ENCODE measurements at places on chromosomes 13 and 19.

DNA sequence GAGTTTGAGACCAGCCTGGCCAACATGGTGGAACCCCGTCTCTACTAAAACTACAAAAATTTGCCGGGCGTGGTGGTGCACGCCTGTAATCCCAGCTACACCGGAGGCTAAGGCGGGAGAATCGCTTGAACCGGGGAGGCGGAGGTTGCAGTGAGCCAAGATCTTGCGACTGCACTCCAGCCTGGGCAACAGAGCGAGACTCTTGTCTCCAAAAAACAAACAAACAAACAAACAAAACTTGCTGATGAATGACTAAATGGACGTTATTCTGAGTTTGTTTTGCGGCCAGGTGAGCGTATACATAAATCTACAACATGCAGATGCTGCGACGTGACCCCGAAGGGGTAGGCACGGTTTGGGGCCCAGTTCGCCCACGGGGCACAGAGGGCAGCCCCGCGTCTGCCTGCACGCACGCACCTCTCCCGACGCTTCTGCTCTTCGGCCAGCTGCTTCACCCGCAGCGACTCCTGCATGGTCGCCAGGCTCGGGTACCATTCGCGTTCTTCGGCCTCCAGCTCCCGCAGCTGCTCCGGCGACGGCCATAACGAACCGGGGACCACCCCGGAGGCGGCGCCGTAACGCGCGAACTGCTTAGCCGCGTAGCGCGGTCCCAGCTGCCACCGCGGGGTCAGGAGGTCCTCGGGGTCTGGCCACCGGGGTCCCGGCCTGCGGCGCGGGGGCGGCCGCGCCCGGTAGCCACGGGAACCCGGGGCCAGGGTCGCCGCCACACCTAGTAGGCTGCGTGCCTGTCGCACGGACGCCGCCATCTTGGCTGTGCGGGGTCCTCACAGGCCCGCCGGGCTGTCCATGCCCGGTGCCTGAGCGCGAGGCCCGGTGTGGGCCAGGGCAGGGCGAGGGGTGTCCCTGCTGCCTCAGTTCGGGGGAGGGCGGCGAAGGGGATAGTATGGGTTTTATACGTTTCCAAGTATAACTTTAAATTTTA lies at the start of gene GADD45GIP1:
Gene GADD45GIP1 (minus strand): TSS at position 778 of the 943 bp plus-strand sequence. CDS start 11 bp downstream, at position 767.
- DNase-seq: peak; percentile 93

DNA sequence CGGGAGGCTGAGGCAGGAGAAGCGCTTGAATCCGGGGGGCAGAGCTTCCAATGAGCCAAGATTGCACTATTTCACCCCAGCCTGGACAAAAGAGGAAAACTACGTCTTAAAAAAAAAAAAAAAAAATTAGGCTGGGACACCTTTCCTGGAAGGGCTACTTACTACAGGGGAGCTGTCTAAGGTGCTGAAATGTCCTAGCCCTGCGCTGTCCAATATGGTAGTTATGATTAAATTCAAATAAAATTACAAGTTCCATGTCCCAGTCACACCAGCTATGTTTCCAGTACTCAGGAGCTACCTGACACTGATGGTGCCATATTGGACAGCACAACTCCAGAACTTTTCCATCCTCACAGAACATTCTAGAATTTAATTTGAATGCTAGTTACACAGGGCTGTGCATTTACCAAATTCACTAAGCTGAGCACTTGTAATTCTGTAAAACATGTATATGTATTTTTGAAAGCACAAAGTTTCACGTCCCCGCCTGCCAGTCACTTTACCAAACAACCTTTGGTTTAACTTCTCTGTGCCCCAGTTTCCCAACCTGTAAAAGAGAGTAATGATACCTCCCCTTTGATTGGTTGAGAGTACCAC lies 9.2 kb upstream of the ZSCAN22 start:
- no peak for DNase-seq

- no peak for DNase-seq
Observed at GRCh38 chr13:80572308-80572922, 231.5 kb upstream of the SPRY2 start.

DNA sequence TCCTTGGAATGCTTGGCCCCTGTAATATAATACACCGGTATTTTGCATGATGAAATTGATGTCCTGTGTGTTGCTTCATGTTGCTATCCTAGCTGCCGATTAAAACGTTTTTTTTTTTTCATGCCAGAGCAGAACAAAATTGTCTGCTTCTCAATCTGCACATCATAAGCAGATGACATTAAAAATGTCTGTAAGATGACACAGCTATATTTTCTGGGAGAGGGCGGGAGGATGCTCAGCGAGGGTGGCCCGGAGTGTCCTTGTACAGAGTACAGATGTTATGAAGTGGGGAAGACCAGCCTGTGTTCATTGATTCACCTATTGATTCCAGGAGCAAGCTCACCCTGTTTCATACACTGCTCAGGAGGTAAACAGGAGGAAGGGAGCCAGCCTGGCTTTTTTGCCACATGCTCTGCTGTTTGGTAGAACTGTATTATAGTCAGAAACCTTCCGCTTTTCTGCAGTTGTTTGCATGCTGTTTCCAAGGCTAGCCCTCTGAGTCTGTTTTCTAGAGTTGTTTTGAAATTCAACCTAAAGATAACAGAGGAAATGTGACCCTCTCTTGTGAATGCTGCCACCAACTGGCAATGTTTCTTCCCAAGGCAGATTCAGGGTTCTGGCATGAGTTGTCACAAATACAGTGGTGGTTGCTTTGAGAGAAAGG lies 4.7 kb upstream of the IRS2 start:
- no peak for DNase-seq

- no peak for DNase-seq
Observed at GRCh38 chr13:80684217-80684991, 343.5 kb upstream of the SPRY2 start.

DNA sequence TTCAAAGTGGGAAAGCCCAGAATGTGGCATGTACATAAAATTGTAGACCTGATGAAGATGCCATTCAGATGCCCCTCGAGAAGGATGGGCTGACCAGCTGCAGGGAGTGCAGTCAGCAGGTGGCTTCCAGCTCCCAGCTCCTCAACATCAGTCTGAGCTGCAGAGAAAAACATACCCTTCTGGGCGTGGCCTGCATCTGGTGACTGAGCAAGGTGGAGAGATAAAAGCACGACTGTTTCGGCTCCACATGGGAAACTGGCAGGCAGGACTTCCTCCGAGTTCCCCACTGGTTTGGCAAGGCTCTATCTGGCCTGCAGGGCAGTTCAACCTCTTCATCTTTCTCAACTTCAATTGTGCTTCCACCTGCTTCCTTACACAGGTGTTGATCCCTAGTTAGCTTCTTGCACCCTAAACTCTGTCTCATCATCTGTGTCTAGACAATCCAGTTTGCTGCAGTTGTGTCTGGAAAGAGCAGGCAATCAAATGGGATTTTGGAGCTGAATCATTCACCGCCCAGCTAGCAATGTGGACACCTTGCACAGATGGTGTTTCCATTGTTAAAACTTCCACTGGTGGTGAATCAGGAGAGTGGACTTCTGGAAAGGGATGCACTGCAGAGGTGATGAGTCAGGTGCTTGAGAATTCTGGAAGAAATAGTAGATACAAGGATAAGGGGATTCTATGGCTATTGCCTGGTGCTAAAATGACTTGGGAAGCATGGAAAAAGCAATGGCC lies 56.8 kb downstream of the POLR1D start:
- no peak for DNase-seq

DNA sequence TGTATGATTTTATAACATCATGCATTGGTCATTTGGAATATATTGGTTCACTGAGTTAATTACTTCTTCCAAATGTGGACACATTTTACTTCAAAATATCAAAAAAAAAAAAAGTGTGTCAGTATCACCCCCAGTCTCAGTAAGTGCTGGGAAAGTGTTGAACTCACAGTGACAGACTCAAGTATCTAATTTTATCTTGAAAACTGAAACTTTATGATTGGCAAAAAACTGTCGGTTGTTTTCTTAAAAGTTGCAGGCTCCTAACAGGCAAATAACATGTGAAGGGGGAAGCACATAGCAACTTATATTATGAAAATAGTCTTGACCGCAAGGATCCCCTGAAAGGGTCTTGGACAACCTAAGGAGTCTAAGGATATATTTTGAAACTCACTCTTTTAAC lies 33.5 kb upstream of the TPP2 start:
- no peak for DNase-seq

DNA sequence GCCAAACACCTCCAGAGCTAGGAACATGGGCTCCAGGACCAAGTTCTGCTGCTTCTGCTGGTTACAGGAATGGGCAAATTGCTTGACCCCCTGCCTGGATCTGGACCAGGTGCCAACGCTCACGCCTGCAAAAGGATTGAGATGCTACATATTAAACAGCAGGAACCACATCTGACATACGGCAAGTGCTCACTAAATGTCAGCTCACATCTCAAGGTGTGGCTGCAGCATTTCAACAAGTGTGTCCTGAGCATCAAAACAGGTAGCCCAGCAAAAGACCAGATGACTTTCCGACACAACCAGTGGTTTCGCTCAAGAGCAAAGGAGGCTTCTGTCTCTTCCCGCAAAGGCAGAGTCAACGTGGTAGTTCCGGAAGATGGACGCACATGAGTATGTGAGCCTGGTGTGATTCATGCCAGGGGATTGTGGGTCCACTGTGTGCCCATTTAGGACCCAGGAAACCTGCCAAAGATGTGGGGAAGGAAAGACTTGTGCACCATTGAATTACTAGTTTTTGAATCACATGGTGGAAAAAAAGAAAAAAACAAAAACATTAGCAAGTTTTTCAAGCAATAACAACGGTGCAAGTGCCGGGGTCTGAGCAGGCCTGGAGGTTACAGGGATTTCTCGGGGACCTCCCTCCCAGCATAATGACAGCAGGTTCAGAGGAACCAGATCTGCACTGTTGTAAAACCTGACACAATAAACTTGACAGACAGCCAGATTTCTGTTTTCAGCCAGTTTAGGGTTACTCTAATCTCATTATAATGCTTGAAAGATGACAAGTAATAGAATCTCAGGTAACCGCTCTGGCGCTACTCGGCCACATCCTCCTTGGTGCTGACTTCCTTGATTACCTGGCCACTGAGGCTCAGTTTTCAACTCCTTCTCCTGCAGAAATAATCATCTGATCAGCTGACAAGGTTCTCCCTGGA lies 77.9 kb downstream of the SOX1 start:
- DNase-seq: no peak

GRCh38 chr13:46720189-46720588 lies 76.8 kb downstream of the ESD start:
- DNase-seq: no peak

- no peak for DNase-seq
Observed at GRCh38 chr13:109750221-109750775, 36.1 kb downstream of the IRS2 start.
